ENCODE measurements at places on chromosomes 1 and 21. TPM values are rescaled to one million over a fixed set of nuclear protein-coding genes. Genes with fewer than 3 reads are reported as not detected.

Gene NBPF6
- total RNA-seq, result 0.16 TPM

Gene HMGCS2
- not detected for total RNA-seq

Gene CHI3L2
- total RNA-seq, result 6.5 TPM

Gene CLDN17
- total RNA-seq, result not detected

Gene GLRX2
- 14.7 TPM for total RNA-seq

Gene ASCL5
- not detected for total RNA-seq

Gene MAP3K21
- total RNA-seq, result 1.0 TPM

Gene HSPB7
- total RNA-seq, result not detected

Gene OR1C1
- not detected for total RNA-seq

Gene FCRL5
- 1.7 TPM for total RNA-seq

Gene HSD11B1
- not detected for total RNA-seq

Gene ARTN
- total RNA-seq, result 0.25 TPM

Gene ZNF683
- 2.1 TPM for total RNA-seq

Gene DNAH14
- 0.08 TPM for total RNA-seq

Gene TMEM167B
- total RNA-seq, result 42.4 TPM

Gene EFNA1
- total RNA-seq, result 8.6 TPM

Gene CASQ2
- not detected for total RNA-seq

Gene TBX19
- 3.1 TPM for total RNA-seq

Gene CRNN
- total RNA-seq, result not detected

Gene XCL1
- total RNA-seq, result not detected

Gene SYPL2
- total RNA-seq, result not detected

Gene CFH
- total RNA-seq, result 0.21 TPM

Gene MORC3
- 93.6 TPM for total RNA-seq

Gene GPR52
- total RNA-seq, result 2.9 TPM

All from naive thymus-derived CD8-positive, alpha-beta T cell (primary cell).